ENCODE measurements at places on chromosomes 6 and 20. TPM values are rescaled to one million over a fixed set of nuclear protein-coding genes. Genes with fewer than 3 reads are reported as not detected.

Gene MYT1
- polyA plus RNA-seq: 0.55 TPM

Gene TRIM31
- polyA plus RNA-seq: not detected

Gene TDRD6
- 3.6 TPM for polyA plus RNA-seq

DNA sequence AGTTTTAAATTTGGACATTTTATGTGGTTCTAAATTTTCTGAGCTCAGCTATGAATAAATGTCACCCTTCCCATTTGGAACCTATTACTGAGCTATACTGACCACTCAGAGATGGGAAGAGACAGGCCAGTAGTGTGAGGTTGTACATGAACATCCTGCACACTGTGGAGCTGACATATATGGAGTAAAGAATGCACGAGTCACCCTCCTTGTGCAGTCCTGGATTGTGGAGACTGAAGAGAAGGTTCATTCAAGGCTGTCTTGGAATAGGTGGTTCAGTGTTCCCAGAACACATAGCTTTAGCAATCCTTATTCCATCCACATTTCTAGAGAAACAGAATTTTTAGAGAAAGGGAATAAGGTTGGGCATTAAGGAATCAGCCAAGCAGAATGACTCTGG, 50.3 kb upstream of the OGFRL1 start:
- DNase-seq: no peak

Gene RNF182
- polyA plus RNA-seq: 4.7 TPM

DNA sequence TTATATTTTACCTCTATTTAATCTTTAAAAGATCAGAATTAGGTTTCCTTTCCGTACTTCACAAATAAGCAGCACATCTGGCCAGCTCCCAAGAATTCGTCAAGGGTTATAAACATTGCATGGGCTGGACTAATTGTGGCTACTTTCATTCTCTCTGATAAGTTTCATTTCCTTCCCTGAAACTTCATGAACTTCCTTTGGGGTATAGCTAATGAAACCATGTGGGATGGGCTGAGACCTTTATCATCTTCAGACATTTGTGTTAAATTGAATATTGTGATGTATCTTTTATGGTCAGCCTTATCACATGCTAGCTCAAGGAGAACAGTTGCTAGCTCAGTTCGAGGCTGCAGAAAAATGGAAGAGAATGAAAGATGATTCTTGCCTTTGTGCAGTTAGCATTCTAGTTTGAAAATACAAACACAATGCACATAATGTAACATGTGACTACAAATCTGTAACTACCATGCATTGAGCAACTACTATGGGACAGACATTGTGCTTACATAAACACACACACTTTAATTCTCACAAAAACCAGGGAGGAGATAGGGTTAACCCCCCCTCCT, 1.7 kb upstream of the GMPR start:
- DNase-seq: peak; percentile 86

DNA sequence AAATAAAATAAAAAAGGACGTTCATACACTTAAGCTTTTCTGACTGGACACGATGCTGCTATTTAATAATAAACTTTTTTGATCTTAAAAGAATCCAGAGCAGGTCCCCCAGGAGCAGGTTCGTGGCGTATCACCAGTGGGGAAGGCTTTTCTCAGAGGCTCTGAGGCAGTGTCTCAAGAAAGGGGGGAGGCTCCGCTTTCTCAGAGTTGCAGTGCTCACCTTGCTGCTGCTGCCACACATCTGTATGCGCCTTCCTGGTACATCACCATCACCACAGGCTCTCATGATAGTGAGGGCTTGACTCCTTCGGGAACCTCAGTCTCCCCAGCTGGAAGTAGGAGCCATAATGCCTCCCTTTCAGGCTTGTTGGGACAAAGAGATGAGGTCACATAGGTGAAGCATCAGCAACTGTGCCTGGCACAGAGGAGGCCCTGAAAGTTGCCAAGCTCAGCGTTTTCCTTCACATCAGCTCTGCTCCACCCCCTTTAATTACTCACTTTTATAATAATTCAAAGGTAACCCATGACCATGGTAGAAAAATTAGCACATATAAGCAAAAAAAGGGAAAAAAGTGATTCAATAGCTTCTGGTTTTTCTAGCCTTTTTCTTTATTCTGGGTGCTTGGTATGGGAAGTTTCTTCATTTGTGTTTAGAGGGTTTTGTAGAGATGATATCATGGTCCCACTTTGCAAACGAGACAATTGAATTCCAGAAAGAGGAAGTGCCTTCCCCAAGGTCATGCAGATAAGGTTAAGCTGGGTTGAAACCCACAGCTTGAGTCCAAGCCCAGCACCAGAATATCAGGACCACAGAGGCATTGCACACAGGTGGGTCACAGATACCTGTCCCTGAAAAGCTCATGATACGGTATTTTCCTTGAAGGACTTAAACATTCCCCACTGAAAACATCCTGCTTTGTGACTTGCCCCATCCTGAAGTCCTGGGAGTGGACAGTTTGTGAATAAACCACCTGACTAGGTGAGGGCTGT, 24.5 kb downstream of the SRSF3 start:
- no peak for DNase-seq

Gene ZFP57
- polyA plus RNA-seq: 0.22 TPM

Gene KIAA1586
- polyA plus RNA-seq: 20.7 TPM

- DNase-seq: no peak
These were observed 2.4 kb downstream of the MYBL2 start for GRCh38 chr20:43669332-43669731.

Gene FAM209B
- 0.29 TPM for polyA plus RNA-seq

GRCh38 chr20:548906-549305, 5.3 kb upstream of the CSNK2A1 start:
- no peak for DNase-seq

- no peak for DNase-seq
These were observed 66.2 kb downstream of the ROS1 start for GRCh38 chr6:117359581-117359980.

DNA sequence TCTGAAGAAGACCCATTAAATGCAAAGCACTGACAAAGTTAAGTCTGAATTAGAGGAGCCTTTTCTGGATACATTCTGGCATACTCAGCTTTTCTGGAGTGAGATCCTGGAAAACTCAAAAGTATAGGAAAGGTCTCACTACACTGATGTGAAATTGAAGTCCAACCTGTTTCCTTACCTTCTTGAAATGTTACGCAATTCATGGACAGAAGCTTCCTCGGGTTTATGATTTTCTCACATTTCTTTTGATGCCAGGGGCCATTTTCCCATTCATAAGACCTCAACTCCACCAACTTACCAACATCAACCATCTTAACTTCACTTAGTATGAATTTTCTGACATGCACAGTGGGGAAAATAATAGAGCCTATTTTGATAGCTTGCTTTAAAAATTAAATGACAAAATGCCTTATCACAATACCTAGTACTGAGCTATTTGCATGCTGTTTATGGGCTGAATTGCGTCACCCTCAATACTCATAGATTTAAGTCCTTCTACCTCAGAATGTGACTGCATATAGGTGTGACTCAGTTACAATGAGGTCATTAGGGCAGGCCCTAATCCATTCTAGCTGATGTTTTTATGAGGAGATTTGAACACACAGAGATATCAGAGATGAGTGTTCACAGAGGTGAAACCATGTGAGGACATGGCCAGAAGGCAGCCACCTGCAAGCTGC, 73.4 kb upstream of the RAB32 start:
- DNase-seq: no peak

DNA sequence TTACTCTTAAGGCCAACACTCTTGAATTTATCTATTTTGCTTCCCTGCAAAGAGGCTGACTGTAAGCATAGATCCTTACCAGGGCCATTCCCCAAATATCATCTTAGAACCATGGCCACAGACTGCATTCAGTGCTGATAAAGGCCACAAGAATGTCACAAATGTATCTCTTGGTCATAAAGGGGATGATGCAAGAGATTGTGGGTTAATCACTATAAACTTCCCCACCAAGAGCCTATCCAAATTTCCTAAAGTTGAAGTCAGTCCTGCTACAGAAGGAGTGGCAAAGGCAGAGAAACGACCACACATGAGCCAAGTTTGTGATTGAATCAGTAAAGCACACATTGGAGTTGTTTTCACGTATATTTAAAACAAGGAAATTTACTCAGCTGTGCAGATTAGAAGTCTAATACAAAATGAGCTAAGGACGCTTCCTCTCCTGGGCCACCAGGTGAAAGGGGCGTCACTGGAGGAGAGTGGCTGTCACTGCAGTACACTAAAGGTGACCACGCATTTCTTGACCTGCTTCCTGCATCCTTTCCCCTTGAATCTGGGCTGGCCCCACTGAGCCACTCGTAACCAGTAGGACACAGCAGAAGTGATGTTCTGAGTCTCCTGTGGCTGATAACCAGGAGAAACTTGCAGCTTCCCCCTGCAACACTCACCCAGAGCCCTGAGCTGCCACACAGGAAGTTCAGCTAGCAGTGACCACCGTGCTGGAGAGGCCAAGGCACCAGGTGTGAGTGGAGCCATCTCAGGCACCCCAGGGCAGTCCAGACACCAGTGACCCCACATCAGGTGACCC, 181.9 kb downstream of the SYNDIG1 start:
- no peak for DNase-seq

Gene NAA20
- 103 TPM for polyA plus RNA-seq

- no peak for DNase-seq
These were observed 14.2 kb downstream of the SMPDL3A start for GRCh38 chr6:122803171-122803661.

GRCh38 chr6:97669191-97670031, 386.4 kb upstream of the MMS22L start:
- no peak for DNase-seq

DNA sequence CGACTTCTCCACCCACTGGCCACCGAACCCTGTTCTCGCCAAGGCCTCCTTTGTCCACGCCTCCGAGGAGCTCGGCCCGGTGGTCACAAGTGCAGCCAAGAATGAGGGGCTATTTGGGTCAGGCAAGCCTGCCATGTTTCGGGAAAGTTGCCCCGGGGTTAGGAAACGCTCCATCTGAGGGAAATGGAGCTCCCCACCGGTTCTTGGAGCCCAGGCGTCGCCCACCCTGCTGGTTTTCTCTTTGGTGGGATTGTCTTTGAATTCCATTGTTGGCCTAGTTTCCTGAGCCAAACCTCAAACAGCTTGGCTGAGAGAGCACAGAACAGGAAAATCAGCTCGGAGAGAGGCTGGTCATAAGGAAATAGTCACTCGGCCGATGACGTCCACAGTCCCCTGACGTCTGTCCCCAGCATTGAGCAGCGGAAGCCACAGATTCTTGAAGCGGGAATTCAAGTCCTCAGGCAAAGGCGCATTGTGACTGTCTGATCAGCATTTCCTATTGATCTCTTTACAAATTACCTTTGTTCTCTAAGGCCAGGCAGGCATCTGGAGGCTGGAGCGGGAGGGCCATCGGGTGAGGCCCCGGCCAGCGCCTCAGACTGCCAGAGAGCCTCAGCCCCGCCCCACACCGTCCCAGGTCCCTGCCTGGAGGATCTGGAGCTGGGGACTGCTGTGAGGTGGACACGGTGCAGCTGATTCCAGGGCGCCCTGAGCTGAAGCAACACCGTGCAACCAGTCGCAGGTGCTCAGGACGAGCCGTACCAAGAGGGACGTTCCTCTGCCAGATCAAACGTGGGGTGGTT, 138.6 kb downstream of the DLL1 start:
- no peak for DNase-seq

DNA sequence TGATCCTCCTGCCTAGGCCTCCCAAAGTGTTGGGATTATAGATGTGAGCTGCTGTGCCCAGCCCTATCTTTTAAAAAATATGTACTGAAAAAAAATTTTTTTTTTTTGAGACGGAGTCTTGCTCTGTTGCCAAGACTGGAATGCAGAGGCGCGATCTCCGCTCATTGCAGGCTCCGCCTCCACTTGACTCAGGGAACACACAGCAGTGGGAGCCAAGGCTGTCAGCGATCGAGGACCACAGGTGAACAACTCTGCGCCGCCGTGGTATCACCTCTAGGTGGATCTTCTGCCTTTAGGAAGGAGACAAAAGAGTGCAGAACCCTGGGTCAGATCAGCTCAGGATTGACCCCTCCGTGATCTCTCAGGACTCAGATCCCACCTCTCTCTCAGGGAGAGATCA, 13.7 kb downstream of the RAET1E start:
- DNase-seq: no peak

Gene NPEPL1
- polyA plus RNA-seq: 54.4 TPM

Gene CDC25B
- 39.3 TPM for polyA plus RNA-seq

Gene ULBP2
- polyA plus RNA-seq: 1.0 TPM

DNA sequence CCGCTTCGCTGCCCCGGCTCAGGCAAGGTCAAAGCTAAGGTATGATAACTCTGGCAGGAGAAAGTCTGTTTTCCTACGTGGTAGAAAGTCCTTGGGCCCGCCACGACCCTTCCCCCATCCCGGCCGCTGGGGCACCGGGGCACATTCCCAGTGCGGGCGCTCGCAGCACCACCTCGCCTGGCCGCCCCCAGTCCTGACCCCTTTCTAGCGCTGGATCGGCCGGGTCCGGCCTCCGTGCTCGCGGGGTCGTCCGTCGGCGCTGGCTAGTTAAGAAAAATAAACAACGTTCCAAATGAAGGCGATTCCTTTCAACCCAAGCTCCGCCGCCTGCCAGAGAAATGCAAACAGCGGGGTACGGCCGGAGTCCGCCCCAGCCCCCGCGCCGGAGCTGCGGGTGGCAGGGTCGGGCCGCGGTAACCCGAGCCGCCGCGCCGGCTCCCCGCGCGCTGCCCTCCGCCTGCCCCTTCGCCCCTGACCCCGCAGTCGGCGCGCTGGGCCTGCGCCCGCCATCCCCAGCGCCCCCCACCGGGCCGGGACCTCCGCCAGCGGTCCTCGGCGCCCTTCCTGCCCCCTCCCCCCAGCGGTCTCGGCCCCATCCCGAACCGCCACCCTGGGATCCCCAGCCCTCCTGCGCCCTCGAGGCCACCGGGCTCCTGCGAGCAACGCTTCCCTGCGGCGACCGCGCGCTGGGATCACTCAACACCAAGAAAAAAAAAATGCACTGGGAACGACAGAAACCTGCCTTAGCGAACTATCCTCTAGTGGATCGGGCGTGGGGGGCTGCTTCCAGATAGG, 37.6 kb downstream of the NCR2 start:
- DNase-seq: no peak

Gene ITCH
- 51.3 TPM for polyA plus RNA-seq

- no peak for DNase-seq
These were observed 724 bp downstream of the CDKN1A start for GRCh38 chr6:36679043-36679833.

Gene OSER1
- 56.7 TPM for polyA plus RNA-seq

Gene LINC00237
- not detected for polyA plus RNA-seq

DNA sequence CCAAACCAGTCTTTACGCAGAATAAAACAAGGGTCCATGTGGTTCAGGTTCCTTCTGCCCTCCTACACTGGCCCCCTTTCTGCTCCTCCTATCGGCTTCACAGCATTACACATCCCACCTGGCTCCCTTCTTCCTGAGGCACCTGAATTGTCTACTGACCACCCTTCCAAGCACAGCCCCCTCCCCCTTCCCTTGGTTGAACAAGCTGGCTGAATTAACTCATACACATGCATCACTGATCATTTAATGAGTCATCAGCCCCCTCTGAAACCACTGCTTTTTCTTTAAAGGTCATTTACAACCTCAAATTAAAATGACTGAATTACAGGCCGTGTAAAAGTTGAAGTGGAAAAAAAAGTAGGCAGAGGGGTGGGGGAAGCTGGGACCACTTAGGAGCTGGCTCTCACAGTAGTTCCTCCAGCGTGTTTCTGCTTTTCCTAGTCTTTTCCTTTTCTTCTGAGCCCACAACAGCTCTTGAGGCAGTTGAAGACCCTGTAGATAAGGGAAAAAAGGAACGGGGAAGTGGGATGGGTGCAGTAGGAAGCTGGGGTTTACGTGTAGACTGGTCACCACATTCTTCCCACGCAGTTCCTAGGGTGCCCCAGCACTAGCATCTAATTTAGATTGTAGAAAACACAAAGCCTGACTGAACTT, 67.6 kb downstream of the FYN start:
- DNase-seq: no peak

- no peak for DNase-seq
These were observed 24.4 kb downstream of the SIRPD start for GRCh38 chr20:1533059-1533458.

Data from renal cortex interstitium (tissue), 15 donors.